ENCODE measurements at places on chromosomes 6 and 20.

GRCh38 chr6:37867756-37868446 is 48.4 kb downstream of the ZFAND3 start:
- H3K27me3 ChIP-seq = no peaks in the 10 kb centered on the region
- no peak overlapping the region for H3K4me3 ChIP-seq
- no peak overlapping the region for H3K27ac ChIP-seq

DNA sequence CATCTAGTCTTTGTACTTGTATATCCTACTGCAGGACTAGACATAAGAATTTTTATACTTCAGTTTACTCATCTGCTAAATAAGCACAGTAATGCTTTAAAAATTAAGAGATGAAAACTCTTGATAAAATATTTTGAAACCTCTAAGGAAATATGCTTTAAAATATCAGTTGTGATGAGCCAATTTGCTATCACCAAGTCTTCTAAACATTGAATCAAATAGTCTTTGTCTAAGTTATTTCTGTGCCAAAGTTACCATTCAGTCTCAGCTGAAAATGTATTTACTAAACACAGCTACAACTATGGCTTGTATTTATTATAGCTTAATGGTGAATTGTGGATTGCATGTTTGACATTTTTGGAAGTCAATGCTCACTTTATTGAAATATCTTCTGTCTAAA is 46.2 kb upstream of the RFPL4B start:
- peaks cover 6% of the 10 kb centered on the region for H3K4me1 ChIP-seq
- H3K4me3 ChIP-seq = no peak overlapping the region
- H3K36me3 ChIP-seq = no peaks in the 10 kb centered on the region
- H3K27me3 ChIP-seq = peaks cover 3% of the 10 kb centered on the region
- no peak for DNase-seq
- no peak overlapping the region for H3K27ac ChIP-seq

DNA sequence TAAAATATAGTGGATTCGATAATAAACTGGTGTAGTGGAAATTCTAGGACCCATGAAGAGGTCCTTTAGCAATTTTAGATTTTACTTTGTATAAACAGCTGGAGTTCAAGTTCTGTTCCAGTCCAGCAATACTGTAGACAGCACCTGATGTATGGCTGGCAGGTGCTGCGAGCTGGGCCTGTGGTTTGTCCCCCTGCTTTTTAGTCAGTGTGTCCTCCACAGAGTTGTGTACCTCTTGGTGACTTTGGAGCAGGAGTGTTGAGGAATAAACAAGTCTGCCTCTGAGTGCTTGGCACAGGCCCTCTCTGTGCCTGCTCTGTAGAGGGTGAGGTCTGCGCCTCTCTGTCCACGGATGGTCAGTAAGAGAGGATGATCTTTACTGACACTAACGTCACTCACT is 13.8 kb downstream of the STX16 start:
- no peak for DNase-seq
- peaks cover 20% of the 10 kb centered on the region for H3K4me1 ChIP-seq
- no peak overlapping the region for H3K27ac ChIP-seq
- H3K4me3 ChIP-seq = no peak overlapping the region
- no peaks in the 10 kb centered on the region for H3K36me3 ChIP-seq

DNA sequence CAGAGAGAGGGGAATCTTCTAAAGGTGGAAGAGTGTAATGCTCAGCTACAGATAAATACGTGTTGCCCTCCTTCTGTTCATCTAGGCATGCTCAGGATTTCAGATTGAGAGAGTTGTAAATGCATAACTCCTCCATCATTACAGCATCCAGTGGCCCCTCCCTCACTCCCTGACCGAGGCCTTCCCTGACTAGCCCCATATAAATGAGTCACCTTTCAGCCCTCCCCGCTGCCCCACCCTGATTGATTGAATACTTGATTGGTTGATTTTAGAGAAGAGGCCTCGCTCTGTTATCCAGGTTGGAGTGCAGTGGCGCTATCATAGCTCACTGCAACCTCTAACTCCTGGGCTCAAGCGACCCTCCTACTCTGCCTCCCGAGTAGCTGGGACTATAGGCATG is 193.7 kb downstream of the EYA2 start:
- no peak overlapping the region for H3K4me3 ChIP-seq
- no peaks in the 10 kb centered on the region for H3K36me3 ChIP-seq
- H3K4me1 ChIP-seq = no peaks in the 10 kb centered on the region
- no peak overlapping the region for H3K27ac ChIP-seq
- no peaks in the 10 kb centered on the region for H3K27me3 ChIP-seq

- no peaks in the 10 kb centered on the region for H3K36me3 ChIP-seq
- peaks cover 73% of the 10 kb centered on the region for H3K4me1 ChIP-seq
- H3K4me3 ChIP-seq = no peak overlapping the region
- no peak for DNase-seq
- H3K27ac ChIP-seq = no peak overlapping the region
These were observed 131.7 kb downstream of the BCAS1 start for GRCh38 chr20:53938739-53939138.

- peaks cover 21% of the 10 kb centered on the region for H3K27me3 ChIP-seq
- no peak for DNase-seq
- peak overlapping the region; percentile 52 for H3K27ac ChIP-seq
These were observed 16.6 kb downstream of the CPNE5 start for GRCh38 chr6:36822506-36823269.

GRCh38 chr6:169723200-169723909 is 945 bp downstream of the PHF10 start:
- peaks cover 25% of the 10 kb centered on the region for H3K4me1 ChIP-seq
- peaks cover 8% of the 10 kb centered on the region for H3K27me3 ChIP-seq
- H3K4me3 ChIP-seq = peak overlapping the region; percentile 93
- peak overlapping the region; percentile 2 for H3K27ac ChIP-seq
- peaks cover 5% of the 10 kb centered on the region for H3K36me3 ChIP-seq
- DNase-seq = peak; percentile 50

DNA sequence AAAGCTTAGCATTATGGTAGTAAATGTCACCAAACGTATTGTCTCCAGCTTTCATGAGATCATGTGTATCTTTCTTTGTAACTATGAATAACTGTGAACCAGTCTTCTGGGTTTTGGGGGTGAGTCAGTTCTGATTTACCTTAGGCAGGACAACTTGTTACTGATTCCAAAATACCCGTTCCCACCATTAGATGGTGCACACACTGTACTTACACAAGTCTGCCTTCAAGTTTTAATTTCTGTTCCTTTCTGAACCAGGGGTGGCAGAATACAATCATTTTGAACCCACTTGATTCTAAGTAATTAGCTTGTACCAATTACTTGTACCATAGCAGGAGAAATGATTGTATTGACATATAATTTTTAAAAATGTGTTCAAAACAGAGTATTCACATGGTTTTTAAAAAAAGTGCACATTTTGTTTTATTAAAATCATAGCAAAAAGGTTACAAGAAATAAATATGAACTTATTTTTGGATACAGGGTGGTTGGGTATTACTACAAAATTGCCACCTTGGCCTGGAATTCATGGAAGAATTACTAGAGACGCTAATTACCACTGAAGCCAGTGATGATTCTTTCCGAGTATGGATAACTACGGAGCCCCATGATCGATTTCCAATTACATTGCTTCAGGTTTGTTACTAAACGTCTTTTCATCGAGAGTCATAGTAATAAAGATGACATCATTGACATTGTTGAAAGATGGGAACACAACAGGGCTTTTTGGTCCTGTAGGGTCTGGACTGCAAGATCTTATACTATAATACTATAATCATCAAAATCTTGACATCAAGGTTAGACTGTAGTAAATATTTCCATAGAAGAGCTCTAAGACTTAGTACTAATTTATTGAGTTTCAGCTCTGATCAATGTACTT is 75.2 kb upstream of the GLP1R start:
- peak; percentile 38 for DNase-seq
- H3K27ac ChIP-seq = no peak overlapping the region
- no peak overlapping the region for H3K4me3 ChIP-seq
- no peaks in the 10 kb centered on the region for H3K27me3 ChIP-seq

- no peaks in the 10 kb centered on the region for H3K36me3 ChIP-seq
- no peak overlapping the region for H3K27ac ChIP-seq
- no peak overlapping the region for H3K4me3 ChIP-seq
- peaks cover 2% of the 10 kb centered on the region for H3K27me3 ChIP-seq
- no peak for DNase-seq
These were observed 6.3 kb upstream of the ZNF76 start for GRCh38 chr6:35253249-35253648.

DNA sequence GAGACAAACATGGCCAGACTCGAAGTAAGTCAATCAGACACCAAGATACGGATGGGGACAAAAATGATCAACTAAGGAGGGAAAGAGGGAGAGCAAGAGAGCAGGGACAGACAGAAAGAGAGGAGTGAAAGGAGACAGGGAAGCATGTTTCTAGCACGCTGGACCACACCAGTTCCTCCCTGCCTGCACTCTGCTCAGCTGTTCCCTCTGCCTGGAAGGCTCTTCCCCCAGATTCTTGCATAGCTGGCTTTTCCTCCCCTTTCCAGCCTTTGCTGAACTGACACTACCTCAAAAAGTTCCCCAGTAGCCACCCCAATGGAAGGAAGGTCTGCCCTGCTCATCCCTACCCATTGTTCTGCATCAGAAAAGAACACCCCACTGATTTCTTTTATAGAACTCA is 185.9 kb downstream of the MAFB start:
- no peak for DNase-seq
- H3K4me1 ChIP-seq = no peaks in the 10 kb centered on the region
- no peak overlapping the region for H3K27ac ChIP-seq
- no peaks in the 10 kb centered on the region for H3K27me3 ChIP-seq

DNA sequence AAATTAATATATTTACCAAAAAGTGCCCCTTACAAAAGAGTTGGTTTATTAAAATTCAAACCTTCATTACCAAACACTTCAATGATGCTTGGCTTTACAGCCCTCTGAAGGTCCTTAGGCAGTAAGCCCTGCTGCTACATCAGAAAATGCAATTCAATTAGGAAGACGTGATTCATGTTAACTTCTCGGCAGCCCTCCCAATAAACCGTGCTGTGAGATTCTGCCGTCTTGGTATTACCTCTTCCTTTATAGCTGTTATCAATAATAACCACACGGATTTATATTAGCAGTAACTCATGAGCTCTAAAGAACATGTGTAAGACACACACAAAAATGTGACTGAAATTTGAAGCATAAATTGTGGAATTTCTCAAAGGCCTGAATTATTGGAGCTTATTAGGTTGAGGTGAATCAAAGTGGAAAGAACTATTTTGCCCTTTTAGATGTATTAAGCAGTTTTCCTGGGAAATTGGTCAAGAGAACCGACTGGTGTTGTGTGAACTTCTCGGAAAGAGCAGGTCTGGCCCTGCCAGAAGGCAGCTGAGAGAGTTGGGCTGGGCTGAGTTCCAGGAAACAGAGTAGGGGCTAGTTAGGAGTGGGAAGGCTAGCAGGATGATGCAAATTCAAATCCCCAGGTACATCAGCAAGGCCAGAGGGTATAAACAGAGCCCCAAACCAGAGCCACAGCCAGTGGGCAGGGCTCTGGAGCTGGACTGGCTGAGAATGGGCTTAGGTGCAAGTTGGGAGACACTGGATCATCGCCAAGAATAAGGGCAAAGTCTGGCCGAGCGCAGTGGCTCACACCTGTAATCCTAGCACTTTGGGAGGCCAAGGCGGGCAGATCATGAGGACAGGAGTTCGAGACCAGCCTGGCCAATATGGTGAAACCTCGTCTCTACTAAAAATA is 33.1 kb downstream of the FGD2 start:
- no peaks in the 10 kb centered on the region for H3K4me1 ChIP-seq
- H3K4me3 ChIP-seq = no peak overlapping the region
- peaks cover 1% of the 10 kb centered on the region for H3K27me3 ChIP-seq
- DNase-seq = no peak
- H3K27ac ChIP-seq = no peak overlapping the region

DNA sequence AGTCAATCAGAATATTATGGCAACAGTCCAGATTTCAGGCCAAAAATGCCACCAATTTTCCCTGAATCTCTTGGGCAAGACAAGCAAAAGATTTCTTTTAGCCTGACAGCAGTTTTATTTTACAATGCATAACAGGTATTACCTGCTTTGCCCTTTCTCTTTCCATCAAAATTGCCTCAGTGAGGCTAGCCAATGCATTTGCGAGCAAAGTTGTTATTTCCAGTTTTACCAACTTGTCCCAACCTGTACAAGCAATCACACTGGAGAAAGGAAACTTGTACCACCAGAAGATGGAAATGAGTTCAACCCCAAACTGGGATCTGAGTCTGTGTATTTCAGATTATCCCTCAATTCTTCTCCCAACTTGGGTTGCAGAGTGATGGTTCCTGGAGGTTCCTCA is 279.9 kb upstream of the CDYL start:
- no peak overlapping the region for H3K27ac ChIP-seq
- no peak overlapping the region for H3K4me3 ChIP-seq
- H3K36me3 ChIP-seq = no peaks in the 10 kb centered on the region

GRCh38 chr6:139395891-139396301 is 21.4 kb upstream of the CITED2 start:
- H3K4me3 ChIP-seq = no peak overlapping the region
- no peaks in the 10 kb centered on the region for H3K27me3 ChIP-seq
- no peak for DNase-seq

- H3K4me1 ChIP-seq = peaks cover 62% of the 10 kb centered on the region
- peaks cover 9% of the 10 kb centered on the region for H3K36me3 ChIP-seq
- H3K4me3 ChIP-seq = peak overlapping the region; percentile 62
- peak overlapping the region; percentile 89 for H3K27ac ChIP-seq
These were observed 35.3 kb downstream of the FOXP4 start for GRCh38 chr6:41581381-41581991.

DNA sequence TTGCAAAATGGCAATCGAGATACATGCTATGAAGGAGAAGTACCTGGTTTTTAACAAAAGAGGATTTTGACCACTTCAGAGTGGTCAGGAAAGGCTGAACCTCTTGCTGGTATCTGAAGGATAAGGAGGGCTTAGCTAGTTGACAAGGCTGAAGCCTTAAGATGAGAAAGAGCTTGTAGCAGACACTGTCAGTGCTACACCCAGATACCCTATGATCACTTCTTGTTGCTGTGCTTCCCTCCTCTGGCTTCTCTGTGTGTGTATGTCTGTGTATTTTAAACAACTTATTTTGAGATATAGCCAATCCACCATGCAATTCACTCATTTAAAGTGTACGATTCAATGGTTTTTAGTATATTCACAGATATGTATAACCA is 38.9 kb upstream of the TGM2 start:
- H3K4me3 ChIP-seq = no peak overlapping the region
- no peak overlapping the region for H3K27ac ChIP-seq
- DNase-seq = no peak
- H3K36me3 ChIP-seq = no peaks in the 10 kb centered on the region
- H3K27me3 ChIP-seq = peaks cover 3% of the 10 kb centered on the region
- no peaks in the 10 kb centered on the region for H3K4me1 ChIP-seq

DNA sequence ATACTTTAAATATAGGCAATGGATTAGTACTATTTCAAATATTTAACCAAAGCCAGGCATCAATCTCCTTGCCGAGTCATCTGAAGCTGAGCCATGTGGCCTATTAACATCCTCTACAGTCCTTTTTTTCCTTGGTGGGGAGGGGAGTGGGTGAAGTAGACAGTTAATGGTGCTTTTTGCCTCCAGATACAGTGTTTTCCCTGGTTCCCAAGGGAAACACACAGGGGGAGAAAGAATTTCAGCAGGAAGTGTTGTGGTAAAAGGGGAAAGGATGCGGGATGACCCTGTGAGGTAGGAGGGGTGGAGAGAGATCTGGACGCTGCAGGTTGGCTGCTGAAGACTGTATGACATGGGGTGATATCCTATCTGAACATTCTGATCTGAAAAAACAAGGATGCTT is 9.6 kb downstream of the CLDN20 start:
- no peaks in the 10 kb centered on the region for H3K27me3 ChIP-seq
- H3K27ac ChIP-seq = peak overlapping the region; percentile 99
- peak overlapping the region; percentile 33 for H3K4me3 ChIP-seq
- peak; percentile 52 for DNase-seq
- peaks cover 37% of the 10 kb centered on the region for H3K4me1 ChIP-seq
